ENCODE measurements at places on chromosomes 1 and 21.

- DNase-seq = peak; percentile 25
These were observed 72.4 kb downstream of the POU2F1 start for GRCh38 chr1:167293057-167293456.

GRCh38 chr21:43351501-43352153 is 75.3 kb downstream of the SIK1 start:
- peak; percentile 23 for DNase-seq

GRCh38 chr1:164504749-164505148 is 54.2 kb upstream of the PBX1 start:
- no peak for DNase-seq

DNA sequence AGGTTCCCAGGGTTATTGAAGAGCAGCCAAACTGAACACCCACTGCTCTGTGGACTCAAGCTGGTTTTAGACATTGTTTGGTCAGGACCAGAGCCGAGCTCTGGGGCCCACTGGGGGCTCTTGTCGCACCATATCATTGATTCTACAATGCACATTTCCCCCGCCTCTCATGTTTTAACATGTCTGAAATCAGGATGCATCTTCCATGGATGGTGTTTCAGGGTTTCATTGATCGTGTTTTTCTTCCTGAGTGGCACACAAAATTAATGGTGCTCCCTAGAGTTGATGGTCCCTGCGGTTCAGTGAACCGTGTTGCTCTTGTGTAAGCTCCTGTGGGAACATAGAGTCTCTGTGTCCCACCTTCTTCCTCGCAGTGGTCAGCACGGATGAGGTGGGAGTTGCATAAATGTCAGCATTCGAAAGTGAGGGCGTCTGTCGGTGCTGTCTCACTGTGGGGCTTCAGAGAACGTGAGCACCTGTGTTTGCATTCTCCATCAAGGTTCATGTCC is 38.3 kb downstream of the GALNT2 start:
- DNase-seq = no peak

DNA sequence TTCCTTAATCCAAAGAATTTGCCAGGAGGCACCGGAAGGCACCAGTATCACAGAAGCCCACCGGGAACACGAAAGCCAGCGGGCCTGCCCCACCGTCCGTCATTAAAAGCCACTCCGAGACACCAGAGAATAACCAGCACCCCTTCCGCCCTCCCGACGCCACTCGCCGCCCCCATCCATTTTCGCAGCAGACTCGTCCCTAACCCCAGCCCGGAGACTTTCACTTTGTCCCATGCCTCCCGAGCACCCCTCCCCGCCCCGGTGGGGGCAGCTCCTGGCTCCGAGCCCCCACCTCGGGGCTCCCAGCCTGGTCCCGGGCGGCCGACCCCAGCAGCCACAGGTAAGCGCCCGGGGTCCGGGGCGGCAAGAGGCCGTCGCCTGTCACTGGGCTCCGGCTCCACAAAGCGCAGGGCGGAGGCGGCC is 105.4 kb downstream of the SLC45A1 start:
- DNase-seq = peak; percentile 36

DNA sequence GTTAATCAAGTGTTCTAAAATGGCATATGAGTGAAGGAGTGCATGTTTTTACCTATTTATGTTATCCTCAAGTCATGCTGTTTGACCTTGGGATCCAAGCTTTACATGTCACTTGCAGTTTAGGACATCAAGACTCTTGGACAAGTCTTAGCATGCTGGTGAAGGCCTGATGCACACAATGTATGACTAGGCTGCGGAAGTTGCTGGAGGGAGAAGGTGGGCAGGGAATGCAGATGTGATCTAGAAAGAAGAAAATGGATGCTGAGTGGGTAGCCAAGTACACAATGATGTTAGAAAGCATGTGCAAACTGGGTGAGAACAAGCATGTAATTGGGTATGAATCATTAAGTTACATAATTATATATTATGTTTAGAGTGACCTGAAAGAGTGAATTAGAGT is 301.8 kb downstream of the BRINP2 start:
- DNase-seq = no peak

Measured in suppressor macrophage treated with lipopolysaccharide for 4 hours (primary cell).